ENCODE measurements at places on chromosomes 13 and 19.

DNA sequence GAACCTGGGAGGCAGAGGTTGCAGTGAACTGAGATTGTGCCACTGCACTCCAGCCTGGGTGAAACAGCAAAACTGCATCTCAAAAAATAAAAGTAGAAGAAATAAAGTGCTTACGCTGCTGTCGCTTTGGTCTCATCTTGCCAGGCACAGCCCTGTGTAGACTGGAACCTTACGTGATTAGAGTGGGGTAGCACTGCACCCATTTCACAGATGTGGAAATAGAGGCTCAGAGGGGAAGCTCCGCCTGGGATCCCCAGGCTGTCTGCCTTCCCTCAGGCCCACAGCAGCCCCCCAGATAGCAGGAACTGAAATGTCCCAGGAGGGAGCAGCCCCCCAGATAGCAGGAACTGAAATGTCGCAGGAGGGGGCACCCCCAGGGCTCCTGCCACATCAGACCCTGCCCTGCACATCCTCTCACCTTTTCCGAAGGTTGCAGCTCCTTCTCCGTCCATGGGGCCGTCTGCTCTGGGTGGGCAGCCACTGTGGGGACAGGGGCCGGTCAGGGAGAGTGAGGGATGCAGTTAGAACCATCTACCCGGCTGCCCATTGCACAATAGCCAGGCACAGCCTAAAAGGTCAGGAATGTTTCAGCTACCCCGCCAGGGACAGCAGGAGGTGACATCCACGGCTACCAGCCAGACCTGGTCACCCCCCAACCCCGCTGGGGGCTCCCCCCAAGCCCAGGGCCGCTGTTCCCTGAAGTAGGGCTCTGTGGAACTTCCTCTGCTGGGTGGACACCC, 1.9 kb downstream of the PLIN4 start:
- DNase-seq = no peak

- peak; percentile 92 for DNase-seq
These were observed 23.5 kb upstream of the SLC15A1 start for GRCh38 chr13:98775844-98776598.

- DNase-seq = no peak
These were observed 804.6 kb downstream of the SLITRK6 start for GRCh38 chr13:84994582-84994981.

GRCh38 chr19:40755791-40756190, 4.8 kb downstream of the SNRPA start:
- DNase-seq = no peak

GRCh38 chr13:97318532-97318931, 96.4 kb downstream of the MBNL2 start:
- no peak for DNase-seq

- no peak for DNase-seq
These were observed 13.1 kb upstream of the HIF3A start for GRCh38 chr19:46283771-46284170.

GRCh38 chr13:29948244-29948643, 97.8 kb upstream of the UBL3 start:
- DNase-seq = peak; percentile 20

- no peak for DNase-seq
These were observed 15.8 kb upstream of the ZNF431 start for GRCh38 chr19:21126078-21126477.

GRCh38 chr19:48964205-48965039, 687 bp upstream of the FTL start:
- peak; percentile 35 for DNase-seq

GRCh38 chr19:919199-920050, 2.3 kb downstream of the KISS1R start:
- DNase-seq = peak; percentile 42

DNA sequence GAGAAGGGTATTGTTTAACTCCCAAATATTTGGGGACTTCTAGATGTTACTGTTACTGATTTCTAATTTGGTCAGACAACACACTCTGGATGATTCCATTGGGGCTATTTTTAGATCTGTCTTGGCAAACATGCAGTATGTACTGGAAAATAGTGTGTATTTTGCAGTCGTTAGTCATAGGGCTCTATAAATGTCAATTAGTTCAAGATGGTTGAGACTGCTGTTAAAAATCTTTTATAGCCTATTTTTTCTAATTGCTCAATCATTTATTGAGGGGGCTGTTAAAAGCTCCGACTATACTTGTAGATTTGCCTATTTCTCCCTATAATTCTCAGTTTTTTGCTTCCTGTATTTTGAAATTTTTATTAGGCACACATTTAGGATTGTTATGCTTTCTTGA, 31.4 kb downstream of the PPP5C start:
- no peak for DNase-seq

DNA sequence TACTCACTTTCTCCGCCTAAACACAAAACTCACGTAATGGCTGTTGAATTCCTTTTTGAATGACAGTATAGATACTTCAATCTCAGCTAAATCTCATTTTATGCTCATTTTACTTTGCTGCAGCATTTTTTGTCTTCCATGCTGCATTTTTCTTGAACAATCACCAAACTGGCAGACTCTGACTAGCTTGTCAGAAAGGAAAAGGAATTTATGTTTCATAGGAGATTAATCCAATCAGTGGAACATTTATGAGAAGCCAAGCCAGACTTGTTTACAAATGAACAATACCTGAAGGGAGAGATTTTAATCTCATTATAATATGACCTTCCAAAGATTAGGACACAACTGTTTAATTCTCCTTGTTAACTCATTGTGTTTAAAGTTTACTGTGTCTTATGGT, 1044.3 kb downstream of the DIAPH3 start:
- no peak for DNase-seq

DNA sequence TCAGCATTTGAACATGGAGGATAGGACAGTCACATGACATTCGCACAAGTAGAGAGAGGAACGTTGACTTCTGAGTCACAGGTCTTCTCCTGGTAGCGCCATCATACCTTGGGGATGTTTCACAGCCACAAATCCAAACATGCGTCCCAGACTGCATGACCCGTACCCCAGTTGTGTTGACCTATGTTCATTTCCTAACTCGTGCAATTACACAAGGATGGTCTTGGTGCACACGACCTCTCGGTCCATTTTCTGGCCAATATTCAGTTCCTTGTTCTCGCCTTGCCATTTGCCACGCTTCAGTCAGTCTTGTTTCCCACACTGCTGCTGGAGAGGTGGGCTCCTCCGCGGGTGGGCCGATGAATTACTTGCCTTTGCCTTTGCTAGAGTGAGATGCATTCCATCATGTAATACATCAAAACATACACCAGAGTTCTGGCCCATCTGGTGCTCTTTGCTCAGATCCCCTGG, 87.3 kb downstream of the COL4A2 start:
- DNase-seq = no peak

GRCh38 chr19:11649941-11650340, 52.7 kb downstream of the ZNF627 start:
- DNase-seq = no peak

DNA sequence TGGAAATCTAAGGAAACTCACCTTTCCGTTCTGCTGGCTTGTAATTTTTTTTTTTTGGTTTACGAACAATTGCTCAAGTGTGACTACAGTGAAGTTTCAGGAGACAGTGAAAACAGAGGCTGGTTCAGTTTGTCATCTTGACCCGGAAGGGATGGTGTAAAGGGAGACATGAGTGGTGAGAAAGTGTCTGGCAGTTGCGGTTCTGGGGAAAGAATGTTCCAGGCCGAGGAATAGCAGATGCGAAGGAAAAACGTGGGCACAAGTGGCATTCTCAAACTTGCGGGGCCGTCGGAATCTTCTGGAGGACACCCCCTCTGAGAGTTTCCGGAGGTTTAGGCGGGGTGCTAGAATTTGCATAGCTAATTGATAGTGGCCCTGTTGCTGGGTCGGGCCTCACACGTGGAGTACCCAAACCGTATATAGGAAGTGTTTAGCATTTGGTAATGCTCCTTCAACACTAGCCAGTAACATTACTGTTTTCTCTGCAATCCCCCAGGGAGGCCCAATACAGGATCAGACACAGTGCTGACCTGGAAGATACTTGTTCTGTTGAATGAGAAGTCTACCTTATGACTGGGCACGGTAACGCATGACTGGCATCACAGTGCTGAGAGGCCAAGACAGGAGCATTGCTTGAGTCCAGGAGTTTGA, 2.8 kb upstream of the TNFSF9 start:
- peak; percentile 61 for DNase-seq

DNA sequence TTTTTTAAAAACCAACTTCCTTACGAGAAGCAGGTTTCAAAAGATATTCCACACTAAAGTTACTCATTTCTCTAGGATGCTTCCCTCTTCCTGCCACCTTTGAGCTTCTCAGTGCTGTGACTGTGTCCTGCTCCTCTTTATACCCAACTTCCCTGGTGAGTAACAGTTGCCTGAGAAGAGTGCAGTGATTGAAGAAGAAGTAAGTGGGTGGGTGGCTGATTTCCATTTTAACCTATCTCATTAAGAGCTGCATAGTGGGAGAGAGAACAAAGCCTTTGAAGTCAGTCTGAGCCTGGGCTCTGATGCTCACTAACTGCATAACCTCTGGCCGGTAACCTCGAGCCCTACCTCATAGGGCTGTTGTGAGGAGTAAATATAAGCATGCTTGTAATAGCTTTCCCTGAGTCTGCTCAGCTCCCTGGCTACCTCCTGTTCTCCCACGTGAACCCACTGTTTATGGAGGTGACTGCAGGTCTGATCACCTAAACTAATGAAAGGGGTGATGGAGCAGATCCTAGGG, 977.3 kb downstream of the UQCRFS1 start:
- peak; percentile 20 for DNase-seq

GRCh38 chr13:29801102-29801501, 49.3 kb downstream of the UBL3 start:
- DNase-seq = no peak

Data from kidney tubule cell (primary cell).